ENCODE measurements at places on chromosomes 2 and 18. TPM values are rescaled to one million over a fixed set of nuclear protein-coding genes. Genes with fewer than 3 reads are reported as not detected.

The RASGRP3 gene
- total RNA-seq = 1.2 TPM

The SCN2A gene
- not detected for total RNA-seq

The BMP10 gene
- not detected for total RNA-seq

The NRP2 gene
- 130 TPM for total RNA-seq

The SLC9A4 gene
- not detected for total RNA-seq

The SPATA3 gene
- not detected for total RNA-seq

The C18orf32 gene
- 20.8 TPM for total RNA-seq

The TCF23 gene
- total RNA-seq = not detected

The FBXO36 gene
- total RNA-seq = 1.2 TPM

The CFAP65 gene
- total RNA-seq = 0.32 TPM

The GKN2 gene
- total RNA-seq = 3.5 TPM

The L3MBTL4 gene
- not detected for total RNA-seq

The NEUROD1 gene
- not detected for total RNA-seq

The RAB27B gene
- total RNA-seq = 11.8 TPM

The FAM161A gene
- 7.2 TPM for total RNA-seq

The VWA3B gene
- not detected for total RNA-seq

The SOWAHC gene
- 17.6 TPM for total RNA-seq

The ALLC gene
- not detected for total RNA-seq

The RNMT gene
- total RNA-seq = 21.0 TPM

The CLASP1 gene
- total RNA-seq = 17.2 TPM

The TANC1 gene
- total RNA-seq = 9.1 TPM

The FKBP7 gene
- total RNA-seq = 11.7 TPM

The LIPG gene
- total RNA-seq = 0.06 TPM

The NEURL3 gene
- total RNA-seq = 1.6 TPM

The LRATD1 gene
- not detected for total RNA-seq

The TYMS gene
- total RNA-seq = 170 TPM

The ABCA12 gene
- total RNA-seq = 0.39 TPM

The HRH4 gene
- 0.02 TPM for total RNA-seq

Measured in A549 treated with RU486 at 1 μM for 4 hours (cell line).